ENCODE measurements at places on chromosomes 6 and 20.

- no peak for DNase-seq
Observed at GRCh38 chr20:18665135-18665534, 77.3 kb downstream of the DTD1 start.

DNA sequence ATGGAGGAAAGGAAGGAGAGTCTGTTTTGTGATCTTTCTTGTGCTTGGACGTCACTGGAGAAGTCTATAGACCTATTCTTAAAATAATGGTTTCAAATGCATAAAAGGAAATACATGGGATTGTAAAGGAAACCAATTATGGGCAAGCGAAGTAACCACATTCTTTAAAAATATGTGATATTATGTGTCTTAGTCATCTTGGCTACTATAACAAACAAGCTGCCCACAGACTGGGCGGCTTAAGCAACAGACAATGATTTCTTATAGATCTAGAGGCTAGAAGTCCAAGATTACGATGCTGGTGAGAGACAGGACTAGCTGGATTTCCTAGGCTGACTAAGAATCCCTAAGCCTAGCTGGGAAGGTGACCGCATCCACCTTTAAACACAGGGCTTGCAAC, 49.4 kb upstream of the CD83 start:
- no peak for DNase-seq

GRCh38 chr6:28497893-28498292, 17.7 kb downstream of the GPX6 start:
- DNase-seq = no peak

DNA sequence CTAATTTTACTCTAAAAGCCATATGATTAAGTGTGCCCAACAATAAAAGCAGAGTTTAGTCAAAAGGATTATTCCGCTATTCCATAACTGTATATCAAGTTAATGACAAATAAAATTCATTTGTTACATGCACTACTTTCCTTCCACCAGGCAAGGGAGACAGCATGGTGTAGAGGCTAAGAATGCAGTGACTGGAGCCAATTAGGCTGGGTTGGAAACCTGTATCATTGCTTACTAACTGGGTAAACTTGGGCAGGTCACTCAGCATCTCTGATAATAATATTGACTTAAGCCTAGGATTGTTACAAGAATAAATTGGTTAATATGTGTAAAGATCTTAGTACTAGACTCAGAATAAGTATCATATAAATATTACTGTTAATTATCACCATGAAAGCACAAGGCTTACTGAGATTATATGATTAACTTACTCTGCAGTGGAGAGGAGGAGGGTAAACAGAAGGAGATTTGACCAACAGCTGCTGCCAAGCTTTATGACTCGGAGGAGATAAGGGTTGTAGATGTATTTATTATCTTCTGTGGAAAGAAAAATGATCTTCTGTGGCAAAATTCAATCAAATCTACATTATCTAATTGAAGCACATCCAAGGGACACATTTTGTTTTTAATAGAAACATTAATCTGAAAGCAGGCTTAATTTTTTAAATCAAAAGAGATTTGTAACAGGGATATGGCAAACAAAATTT, 1459.9 kb downstream of the GRIK2 start:
- DNase-seq = peak; percentile 3

- DNase-seq = peak; percentile 3
Observed at GRCh38 chr6:4021854-4022695, 56.9 kb downstream of the FAM217A start.

GRCh38 chr20:50381771-50382593, 128.2 kb upstream of the PTPN1 start:
- no peak for DNase-seq

GRCh38 chr6:108739496-108740330, 108.5 kb upstream of the ARMC2 start:
- no peak for DNase-seq
